ENCODE measurements at places on chromosomes 4 and X.

DNA sequence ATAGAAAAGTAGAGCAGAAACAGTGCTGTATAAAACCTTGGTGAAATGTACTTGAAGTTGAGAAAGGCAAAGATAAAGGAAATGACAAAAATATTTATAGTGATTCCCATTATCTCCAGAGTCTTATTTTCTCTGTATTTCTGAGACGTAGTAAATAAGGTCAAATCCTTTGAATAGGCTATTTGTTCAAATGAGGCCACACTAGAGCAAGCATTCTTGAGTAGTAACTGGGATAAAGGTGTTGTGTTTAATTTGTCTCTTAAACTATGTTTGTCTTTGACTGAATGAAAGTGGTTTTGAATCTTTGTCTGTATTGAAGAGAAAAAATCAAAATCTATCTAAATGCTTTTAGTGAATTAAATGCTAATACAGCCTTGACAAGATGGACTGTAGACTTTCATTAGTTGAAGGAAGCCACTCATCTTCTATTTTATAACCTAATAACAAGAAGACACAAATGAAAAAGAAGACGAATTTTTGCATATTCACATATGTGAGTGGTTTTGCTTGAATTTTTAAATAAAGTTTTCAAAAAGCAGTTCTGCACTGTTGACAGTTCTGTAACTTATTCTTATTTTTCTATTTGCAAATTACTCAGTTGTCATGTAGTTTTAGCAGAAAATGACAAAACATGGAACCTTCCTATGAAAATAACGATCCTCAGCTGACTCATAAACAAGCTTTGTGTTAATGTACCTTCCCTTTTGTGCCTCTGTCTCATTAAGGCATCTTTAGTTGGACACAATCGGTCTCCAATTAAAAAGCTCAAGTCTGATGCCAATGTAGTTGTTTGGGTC, 94.8 kb upstream of the PCDH18 start:
- no peak for DNase-seq

DNA sequence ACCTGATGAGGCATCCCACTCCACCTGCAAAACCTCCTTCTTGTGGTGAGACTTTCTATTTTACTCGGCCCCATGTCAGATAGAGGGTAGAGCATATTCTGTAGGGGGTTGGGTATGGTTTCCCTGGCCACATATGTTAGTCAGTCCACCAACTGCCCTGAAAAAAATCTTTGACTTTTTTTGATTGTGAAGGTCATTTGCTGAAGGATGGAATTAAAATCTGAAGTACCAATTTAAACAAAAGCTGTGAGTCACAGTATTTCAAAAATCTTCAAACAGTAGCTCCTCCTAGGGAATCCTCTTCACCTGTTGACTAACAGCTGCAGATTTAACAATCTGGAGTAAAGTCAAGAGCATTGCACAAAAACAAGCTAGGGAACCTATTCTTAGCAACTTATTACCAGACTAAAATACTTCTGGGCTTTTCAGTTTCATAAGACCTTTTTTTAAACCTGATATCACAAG, 8.0 kb upstream of the CCDC110 start:
- no peak for DNase-seq

GRCh38 chrX:9204560-9204959, 170.6 kb upstream of the FAM9B start:
- no peak for DNase-seq

DNA sequence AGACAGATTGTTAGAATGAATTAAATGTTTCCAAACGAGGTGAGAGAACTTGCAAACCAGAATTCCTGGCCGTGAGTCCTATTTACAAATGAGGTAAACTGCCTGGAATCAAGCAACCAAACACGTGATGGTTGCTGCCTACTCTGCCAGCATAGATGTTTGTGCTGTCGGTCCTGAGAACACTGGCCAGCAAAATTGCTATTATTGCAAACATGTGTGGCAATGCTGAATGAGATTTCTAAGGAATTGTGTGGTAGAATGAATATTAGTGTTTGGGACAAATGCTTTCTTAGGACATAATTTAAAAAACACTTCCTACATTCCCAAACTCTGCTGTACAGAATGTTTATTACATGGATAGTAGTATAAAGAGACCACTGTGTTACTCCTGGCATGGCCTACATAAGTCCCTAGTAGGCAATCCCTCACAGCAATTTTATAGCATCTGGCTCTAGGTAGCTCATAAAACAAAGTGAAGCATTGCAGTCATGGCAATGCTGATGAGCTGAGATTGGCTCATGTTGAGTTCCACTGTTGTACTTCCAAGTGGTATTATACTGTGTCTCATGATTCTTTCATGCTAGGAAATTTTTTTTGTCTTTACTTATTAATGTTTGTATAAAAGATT, 605.2 kb upstream of the EPHA5 start:
- no peak for DNase-seq

- no peak for DNase-seq
Measured at GRCh38 chr4:82957045-82957444, 53.6 kb downstream of the LIN54 start.

DNA sequence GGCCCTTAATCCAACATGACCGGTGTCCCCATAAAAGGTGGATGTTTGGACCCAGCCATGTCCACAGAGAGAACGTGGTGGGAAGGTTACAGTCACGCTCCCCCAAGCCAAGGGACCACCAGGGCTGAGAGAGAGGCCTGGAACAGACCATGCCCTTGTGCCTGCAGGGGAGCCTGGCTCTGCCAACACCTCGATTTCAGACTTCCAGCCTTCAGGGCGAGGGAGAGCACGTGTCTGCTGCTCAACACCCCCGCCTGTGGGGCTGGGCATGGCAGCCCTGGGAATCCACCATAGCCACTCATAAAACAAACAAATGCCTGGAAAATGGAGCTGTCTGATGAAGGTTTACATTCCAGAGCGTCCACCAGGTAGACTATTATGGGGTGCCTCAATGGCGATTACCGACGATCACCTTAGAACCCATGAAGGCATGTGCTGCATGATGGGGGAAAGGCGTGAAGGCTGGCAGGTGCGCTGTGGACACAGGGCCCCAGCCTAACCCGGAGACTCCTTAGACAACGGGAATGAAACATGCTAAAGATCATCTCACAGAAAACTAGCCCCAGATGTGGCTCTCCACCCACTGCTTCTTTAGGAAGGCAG, 42.3 kb upstream of the HMX1 start:
- peak; percentile 3 for DNase-seq

DNA sequence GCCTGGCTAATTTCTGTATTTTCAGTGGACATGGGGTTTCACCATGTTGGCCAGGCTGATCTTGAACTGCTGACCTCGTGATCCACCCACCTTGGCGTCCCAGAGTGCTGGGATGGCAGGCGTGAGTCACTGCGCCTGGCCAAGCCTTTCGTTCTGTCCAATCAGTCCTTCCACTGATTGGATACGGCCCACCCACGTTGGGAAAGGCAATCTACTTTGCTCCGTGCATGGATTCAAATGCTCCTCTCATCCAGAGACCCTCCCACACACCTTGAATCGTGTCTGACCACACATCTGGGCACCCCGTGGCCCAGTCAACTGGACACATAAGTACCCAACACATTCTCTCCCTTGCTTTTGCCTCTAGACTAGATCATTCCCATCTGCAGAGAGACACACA, 74.9 kb downstream of the CRLF2 start:
- DNase-seq, result no peak

GRCh38 chr4:125097729-125098128, 217.0 kb upstream of the FAT4 start:
- DNase-seq, result no peak

- DNase-seq, result no peak
Measured at GRCh38 chrX:24306440-24306839, 7.4 kb downstream of the SUPT20HL2 start.

DNA sequence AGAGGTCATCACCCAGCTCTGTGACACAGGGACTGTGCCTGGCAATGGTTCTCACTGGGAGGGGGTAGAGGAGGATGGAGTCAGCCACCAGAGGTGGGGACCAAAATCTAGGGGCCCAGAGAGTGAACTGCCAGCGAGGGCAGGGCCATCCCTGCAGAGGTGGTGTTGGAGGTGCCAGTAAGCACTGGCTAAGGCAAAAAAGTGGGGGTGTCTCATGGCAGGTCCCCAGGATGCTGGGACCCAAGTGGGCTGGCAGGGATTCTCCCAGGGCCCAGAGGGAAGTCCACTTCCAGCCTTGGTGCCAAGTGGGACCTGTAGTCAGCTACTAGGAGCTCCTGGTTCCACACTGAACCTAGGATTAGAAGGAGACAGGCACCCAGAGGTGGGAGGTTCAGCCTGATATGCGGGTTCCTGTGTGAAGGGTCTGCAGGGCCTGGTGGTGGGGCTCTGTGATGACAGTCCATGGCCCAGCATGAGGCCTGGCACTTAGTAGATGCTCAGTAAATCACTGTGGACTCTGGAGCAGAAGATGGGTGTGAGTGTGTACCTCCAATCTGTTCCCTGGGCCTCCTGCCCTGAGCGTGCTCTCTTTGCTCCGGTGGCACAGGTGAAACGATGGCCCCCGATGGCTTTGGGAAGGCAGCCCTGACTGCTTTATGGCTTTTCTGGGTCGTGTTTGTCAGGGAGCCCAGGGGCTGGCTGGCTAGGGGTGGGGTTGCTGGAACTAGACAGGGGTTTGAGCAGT, 81.5 kb downstream of the PSAPL1 start:
- no peak for DNase-seq

DNA sequence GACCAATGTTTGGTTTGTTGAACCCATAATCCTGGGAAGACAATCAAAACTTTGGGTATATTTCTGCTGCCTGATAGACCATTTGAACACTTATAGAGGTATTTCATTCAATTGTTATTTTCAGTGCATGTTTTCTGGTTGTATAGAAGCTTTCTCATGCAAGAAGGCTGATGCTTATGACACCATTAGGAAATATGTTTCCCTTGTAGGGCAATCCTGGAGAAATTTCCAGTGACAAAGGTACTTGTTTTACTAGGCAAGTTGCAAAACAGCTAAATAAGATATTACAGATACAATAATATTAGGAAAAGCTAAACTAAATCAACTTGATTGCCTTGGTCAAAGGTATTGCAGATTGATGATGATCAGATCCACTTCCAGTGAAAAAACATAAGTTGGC, 32.8 kb upstream of the FGF2 start:
- no peak for DNase-seq

- peak; percentile 48 for DNase-seq
Measured at GRCh38 chrX:30643313-30643821, 9.9 kb upstream of the GK start.

GRCh38 chr4:38560768-38561558, 103.0 kb upstream of the KLF3 start:
- no peak for DNase-seq

- peak; percentile 68 for DNase-seq
Measured at GRCh38 chr4:128220286-128221235, 67.1 kb downstream of the PGRMC2 start.

GRCh38 chr4:24321616-24322015, 262.7 kb downstream of the DHX15 start:
- DNase-seq, result no peak

DNA sequence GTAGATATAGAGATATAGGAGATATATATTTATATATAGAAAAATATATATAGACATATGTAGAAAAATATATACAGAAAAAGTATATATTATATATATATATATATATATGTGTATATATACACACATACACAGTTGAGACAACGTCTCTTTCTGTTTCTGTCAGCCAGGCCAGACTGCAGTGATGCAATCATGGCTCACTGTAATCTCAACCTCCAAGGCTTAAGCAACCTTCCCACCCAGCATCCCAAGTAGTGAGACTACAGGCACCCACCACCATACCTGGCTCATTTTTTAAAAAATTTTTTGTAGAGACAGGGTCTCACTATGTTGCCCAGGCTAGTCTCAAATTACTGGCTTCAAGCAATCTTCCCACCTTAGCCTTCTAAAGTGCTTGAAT, 426.3 kb downstream of the GPM6A start:
- no peak for DNase-seq

GRCh38 chr4:40875507-40876150, 125.9 kb downstream of the NSUN7 start:
- DNase-seq, result no peak

DNA sequence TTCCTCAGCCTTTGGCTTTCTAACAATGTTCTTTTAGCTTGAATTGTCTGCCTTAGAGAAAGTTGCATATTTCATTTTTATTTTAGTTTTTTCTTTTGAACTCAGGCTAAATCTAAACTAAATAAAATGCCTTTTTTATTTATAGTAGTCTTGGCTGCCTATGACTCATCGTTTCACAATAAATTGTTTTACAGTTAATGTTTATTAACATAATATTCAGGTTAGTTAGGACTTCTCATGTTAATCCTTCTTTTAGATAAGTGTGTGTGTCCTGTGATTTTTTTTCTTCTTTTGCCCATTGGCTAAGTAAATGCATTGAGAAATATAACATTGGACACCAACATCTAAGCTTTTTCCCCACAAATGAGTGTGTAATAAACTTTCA, 1.6 kb downstream of the RP2 start:
- DNase-seq, result no peak

DNA sequence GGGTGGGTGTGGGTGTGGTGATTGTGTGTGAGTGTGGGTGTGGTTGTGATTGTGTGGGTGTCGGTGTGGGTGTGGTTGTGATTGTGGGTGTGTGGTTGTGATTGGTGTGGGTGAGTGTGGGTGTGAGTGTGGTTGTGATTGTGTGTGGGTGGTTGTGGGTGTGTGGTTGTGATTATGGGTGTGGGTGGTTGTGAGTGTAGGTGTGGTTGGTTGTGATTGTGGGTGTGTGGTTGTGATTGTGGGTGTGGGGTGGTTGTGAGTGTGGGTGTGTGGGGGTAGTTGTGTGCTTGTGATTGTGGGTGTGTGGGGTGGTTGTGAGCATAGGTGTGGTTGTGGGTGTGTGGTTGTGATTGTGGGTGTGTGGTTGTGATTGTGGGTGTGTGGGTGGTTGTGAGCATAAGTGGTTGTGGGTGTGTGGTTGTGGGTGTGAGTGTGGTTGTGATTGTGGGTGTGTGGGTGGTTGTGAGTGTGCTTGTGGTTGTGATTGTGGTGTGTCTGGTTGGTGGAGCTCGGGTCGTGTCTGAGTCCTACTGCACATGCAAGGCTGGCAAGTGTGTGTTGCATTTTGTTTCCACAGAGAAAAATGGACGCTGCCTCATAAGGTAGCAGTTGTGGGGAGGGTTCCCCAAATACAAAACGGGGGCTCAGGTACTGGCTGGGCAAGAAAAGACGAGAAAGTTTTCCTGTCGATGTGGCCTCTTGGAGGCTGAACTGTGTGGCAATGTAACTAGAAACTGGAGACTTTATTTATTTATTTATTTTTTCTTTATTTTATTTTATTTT, 116.7 kb downstream of the UBE2K start:
- peak; percentile 16 for DNase-seq
